ENCODE measurements at places on chromosomes 3 and 15.

GRCh38 chr15:48644827-48645557 is 517 bp downstream of the FBN1 start:
- no peak for DNase-seq

DNA sequence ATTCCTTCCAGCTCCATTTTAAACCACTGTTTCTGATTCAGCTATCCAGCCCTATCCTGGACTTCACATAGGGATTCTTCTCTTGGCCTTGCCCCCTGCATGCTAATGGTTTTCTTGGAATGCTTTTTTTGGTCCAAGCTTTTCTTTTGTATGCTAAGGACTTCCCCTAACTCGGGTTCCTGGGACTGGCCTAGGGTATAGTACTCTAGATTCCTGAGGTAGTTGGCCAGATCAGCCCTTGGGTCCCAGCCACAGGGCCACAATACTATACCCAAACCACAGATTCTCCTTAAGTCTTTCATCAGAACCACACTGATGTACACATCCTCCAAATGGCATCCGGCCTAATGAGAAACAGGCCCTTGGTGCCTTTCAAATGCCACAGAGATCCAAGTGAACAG is 2.8 kb downstream of the FYCO1 start:
- no peak for DNase-seq

- DNase-seq, result no peak
Observed at GRCh38 chr3:156792114-156792513, 34.0 kb upstream of the LEKR1 start.

DNA sequence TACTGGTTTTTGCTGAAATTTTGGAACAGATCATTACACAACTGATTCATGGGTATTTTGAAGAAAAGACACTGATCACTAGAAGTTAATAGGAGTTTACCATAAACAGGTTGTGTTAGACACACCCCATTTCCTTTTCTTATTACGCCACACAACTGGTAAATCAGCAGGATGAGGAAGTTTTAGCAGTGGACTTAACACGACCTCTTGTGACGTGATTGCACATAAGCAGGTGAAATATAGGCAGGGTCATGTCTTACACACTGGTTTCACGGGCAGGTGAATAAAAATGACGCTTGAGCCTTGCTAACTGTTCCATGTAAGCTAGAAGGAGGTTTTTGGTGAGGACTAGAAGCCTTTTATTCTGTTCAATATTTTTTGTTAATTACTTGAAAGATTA is 27.1 kb upstream of the TPRG1 start:
- no peak for DNase-seq

DNA sequence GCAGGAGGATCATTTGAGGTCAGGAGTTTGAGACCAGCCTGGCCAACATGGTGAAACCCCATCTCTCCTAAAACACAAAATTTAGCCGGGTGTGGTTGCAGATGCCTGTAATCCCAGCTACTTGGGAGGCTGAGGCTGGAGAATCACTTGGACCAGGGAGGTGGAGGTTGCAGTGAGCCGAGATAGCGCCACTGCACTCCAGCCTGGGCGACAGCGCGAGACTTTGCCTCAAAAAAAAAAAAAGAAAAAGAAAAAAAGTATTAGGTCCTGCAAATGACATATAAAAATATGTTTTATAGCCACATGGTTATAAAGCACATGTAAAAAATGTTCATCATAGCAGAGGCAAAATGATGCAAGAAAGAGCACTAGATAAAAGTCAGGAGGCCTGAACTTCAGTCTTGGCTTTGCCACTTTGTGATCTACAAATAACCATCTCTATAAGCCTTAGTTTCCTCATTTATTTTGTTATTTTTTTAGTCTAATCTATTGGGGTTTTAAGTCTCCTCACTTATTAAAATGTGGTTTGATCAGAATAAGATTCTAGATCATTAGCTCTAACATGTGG is 4.9 kb downstream of the SLC12A6 start:
- DNase-seq, result no peak

Measured in activated CD8-positive, alpha-beta memory T cell treated with anti-CD3 and anti-CD28 coated beads, Interleukin-2, amount 50 U/mL, for 4 hours (primary cell).